ENCODE measurements at places on chromosomes 6 and 20.

GRCh38 chr6:10886691-10887502 lies at the start of gene SYCP2L:
Gene SYCP2L (plus strand): TSS chr6:10887052. CDS start chr6:10887127, 75 bp downstream.
- no peak for DNase-seq

DNA sequence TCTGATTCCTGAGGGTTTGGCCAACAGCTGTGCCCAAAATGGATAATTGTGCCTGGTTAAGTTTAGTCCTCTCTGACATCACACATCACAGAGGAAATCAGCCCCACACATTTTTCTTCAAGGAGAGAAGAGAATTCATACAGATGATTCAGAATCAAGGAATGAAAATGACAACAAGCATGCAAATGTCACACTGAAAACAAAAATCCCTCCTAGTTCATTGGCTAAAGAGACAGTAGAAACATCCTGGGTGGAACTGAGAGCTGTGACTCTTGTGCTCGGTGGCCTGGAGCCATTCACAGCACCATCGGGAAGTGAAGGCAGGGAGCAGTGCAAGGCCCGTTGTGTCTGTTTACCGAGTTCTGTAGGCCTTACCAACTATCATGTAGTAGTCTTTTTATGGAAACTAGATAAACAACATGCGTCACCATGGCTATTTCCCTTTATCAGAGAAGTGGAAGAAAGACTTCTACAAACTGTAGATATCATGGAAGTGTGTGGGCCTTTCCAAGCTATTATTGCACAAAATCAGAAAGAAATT lies 81.7 kb upstream of the TENT5A start:
- no peak for DNase-seq

DNA sequence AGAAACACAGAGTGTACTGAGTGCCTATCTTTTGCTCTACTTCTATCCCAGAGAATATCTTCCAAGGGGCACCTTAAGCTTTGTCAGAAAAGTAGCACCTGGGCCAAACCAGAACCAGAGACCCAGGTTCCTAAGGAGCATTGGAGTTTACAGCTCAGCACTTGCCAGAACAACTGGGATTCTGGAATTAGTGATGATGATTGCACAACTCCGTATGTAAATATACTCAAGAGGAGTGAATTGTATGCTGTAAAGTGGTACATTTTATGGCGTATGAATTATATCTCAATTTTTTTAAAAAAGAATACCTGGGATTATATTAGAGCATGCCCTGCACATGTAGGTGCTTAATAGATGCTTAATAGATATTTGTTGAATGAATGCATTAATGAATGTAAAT lies 36.2 kb upstream of the EPB41L1 start:
- no peak for DNase-seq

DNA sequence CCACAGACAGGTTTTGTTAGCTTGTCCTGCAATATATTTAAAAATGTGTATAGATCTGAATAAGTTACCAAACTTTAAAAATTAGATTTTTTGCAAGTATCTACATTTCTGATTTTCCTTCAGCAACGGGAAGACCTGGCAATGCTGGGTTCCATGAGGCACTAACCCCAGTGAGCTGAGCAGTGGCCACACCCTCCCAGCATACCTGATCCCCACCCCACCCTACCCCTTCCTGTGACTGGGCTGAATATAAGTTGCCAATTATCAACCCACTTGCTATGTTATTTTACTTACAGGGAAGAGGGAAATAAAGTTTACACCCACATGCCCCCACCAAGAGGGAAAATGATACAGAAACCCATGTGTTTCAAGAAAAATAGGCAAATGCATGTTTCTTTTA lies 70.3 kb upstream of the RALGAPA2 start:
- DNase-seq: no peak

DNA sequence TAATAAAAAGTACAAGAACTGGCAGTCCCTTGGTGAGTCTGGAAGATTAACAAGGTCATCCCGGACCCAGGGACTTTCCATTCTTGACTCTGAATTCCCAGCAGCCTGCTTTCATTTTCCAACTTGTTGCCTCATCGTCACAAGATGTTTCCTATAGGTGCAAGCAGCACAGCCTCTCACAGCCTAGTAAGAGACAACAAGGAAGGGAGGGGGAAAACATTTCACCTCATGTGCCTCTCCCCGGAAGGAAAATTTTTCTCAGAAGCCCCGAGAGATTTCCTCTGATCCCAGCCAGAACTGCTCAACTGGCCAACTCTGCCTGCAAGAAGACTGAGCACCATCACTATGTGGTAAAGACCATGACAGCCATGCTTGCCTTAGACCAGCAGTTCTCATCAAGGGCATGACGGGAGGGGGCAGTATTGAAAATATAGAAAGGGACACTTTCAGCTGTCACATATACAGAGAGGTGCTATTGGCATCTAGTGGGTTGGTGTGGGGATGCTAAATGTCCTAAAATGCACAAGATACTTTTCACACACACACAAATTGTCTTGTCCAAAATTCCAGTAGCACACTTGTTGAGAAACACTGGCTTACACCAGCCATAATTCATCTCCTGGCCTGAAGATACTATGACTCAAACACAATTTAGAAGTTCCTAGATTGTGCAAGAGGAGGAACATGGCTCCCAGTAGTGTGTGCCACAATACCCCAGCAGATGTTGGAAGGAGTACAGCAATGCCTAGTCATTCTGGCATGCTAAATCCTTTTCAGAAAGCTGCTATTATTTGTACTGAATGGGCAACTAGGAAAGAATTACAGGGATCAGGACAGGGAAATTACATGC lies 10.8 kb upstream of the WTAP start:
- DNase-seq: no peak

DNA sequence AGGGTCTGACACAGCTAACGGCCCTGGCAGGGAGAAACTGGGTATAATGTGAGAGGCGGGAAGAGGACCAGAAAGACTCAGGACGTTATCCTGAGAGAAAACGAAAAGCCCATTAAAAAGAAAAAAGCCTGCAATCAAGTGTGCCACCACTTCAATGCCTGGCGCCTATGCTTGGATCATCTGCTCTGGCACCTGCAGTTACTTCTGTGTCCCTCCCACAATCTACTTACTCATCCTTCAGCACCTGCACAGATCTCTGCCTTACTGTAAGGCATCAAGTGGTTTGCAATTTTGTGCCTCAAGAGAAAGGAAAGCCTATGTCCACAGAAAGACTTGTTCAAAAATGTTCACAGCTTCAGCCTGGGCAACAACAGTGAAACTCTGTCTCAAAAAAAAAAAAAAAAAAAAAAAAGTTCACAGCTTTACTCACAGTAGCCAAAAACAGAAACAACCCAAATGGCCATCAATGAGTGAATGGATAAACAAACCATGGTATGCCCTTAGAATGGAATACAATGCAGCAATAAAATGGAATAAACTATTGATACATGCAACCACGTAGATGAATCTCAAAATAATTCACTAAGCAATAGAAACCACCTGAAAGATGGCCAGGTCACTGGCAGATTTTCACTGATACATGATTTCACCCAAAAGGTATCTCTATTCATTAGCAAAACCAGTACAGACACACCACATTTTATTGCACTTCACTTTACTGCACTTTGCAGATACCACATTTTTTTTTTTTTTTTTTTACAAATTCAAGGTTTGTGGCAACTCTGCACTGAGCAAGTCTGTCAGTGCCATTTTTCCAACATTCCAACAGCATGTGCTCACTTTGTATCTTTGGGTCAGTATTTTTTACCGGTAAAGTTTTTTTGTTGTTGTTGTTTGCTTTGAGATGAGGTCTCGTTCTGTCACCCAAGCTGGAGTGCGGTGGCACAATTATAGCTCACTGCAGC lies 48.6 kb downstream of the ABHD12 start:
- no peak for DNase-seq

GRCh38 chr20:59576216-59576953 lies 28.0 kb upstream of the PHACTR3 start:
- no peak for DNase-seq

GRCh38 chr6:124973780-124974179 lies 11.5 kb downstream of the RNF217 start:
- no peak for DNase-seq

GRCh38 chr6:63504777-63505384 lies 67.4 kb upstream of the LOC128125822 start:
- DNase-seq: no peak

GRCh38 chr6:71011871-71012371 lies 55.1 kb upstream of the B3GAT2 start:
- no peak for DNase-seq

DNA sequence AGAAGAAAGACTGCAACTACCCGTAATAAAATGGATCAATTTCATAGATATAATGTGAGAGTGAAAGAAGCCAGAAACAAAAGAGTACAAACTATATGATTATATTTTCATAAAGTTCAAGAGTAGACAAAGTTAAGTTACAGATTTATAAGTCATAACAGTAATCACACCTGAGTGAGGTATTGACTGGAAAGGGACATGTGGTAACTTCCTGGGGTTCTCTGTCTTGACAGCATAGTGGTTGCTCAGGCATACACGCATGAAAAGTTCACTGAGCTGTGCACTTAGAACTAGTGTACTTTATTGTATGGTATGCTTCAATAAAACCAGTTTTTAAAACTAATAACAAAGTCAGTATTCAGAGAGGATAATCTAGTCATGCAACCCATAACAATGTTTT lies 653.6 kb downstream of the EPM2A start:
- no peak for DNase-seq

DNA sequence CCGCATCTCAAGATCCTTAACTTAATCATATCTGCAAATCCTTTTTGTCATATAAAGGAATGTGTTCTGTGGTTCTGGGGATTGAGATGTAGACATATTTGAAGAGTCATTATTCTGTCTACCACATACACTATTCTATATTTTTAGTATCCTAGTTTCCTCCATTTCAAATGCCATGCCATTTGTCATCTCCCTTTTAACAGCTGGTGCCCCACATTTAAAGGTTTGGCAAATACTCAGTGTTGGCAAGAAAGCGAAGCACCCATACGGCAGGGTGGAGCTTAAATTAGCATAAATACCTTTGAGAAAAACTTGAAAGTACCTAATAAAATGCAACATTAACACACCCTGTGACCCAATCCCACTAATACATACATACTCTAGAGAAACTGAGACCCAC lies 31.7 kb downstream of the PAK5 start:
- DNase-seq: no peak

GRCh38 chr6:34657037-34657306 lies 39.6 kb downstream of the ILRUN start:
- no peak for DNase-seq
